ENCODE measurements at places on chromosomes 16 and 17.

DNA sequence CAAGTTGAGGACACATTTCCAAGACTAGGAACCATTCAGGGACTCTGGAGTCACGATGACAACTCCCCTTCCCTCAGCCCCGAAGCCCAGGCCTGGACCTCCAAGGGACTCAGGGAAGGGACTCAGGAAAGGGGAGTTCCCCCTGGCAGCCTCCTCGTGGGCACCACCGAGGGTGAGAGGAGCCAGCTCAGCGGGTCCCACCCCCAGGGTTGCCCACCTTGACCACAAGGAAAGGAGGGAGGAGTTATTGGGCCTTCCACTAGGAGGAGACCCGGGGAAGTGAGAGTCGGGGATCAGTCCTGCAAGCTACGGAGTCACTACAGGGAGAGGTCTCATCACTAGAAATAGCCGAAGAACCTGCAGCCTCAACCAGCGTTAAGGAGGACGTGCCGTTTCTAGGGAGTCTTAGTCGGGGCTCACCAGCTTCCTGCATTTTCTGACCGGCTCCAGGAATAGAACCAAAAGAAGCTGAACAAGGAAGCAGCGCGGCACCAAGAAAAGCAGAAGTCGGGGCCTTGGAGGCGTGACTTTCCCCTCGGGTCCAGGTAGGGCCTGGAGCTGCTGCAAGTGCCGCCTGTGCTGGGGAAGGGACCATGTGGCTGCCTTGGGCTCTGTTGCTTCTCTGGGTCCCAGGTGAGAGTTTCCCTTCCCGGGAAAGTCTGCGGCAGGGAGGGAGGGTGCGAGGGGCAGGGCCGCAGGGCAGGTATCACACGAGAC lies at the start of gene CD300A:
Gene CD300A (plus strand): TSS at position 524 of the 717 bp plus-strand sequence. CDS start 70 bp downstream, at position 594.
- DNase-seq: peak; percentile 25

GRCh38 chr17:43834106-43834505 lies 1.2 kb upstream of the MPP3 start:
- DNase-seq: no peak

DNA sequence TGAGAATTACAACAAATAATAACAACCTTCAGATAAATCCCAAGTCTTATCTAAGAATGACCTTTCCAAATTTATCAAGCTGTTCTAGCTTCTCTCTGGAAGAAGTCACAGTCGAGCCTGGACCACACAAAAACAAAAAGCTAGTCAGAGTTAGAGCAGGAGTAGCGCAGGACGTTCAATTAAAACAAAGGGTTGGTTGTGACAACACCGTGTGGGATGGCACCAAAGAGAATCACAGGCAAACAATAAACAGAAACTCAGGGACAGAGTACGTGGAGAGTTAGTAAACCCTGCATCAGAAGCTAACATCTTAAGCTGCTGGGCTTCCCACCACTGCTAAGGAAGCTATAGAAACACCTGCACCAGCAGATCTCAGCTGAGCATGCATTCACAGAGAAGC lies 23.8 kb downstream of the ARHGAP17 start:
- no peak for DNase-seq

- no peak for DNase-seq
These were observed 14.7 kb downstream of the PHKB start for GRCh38 chr16:47475786-47476185.

DNA sequence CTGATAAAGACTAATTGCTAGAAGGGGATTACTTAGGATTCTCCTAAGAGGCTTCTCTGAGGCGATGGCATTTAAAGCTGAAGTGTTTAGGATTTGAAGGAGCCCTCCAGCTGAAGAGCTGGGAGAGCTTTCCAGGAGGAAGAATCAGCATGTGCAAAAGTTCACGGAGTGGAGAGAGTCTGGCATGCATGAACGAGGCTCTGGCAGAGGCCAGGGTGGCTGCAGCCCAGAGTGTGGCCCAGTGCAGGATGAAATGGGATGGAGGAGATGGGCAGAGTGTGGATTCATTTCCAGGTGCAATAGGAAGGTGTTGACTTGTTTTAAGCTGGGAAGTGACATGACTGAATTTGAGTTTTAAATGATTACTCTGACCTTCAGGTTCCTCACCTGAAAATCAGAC lies 249.0 kb upstream of the CCL2 start:
- no peak for DNase-seq

DNA sequence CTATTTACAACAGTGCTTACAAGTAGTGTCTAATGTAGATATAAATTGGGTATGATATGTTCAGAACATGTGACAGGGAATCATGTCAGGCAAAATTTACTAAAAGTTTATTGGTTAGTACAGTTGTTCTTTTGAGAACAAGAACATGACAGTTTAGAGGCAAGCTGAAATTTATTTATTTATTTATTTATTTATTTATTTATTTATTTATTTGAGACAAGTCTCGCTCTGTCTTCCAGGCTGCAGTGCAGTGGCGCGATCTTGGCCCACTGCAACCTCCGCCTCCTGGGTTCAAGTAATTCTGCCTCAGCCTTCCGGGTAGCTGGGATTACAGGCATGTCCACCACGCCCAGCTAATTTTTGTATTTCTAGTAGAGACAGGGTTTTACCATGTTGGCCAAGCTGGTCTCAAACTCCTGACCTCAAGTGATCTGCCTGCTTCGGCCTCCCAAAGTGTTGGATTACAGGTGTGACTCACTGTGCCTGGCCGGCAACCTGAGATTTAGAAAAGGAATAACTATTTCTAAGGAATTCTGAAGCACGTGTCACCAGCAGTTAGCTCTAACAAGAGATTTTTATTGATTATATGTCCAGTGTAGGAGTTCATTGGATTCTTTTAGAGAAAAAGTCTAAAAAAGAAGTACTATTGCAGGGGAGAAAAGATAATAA lies 24.9 kb downstream of the MRTFB start:
- no peak for DNase-seq

- peak; percentile 77 for DNase-seq
These were observed 10.8 kb upstream of the SLC46A1 start for GRCh38 chr17:28416703-28417311.

DNA sequence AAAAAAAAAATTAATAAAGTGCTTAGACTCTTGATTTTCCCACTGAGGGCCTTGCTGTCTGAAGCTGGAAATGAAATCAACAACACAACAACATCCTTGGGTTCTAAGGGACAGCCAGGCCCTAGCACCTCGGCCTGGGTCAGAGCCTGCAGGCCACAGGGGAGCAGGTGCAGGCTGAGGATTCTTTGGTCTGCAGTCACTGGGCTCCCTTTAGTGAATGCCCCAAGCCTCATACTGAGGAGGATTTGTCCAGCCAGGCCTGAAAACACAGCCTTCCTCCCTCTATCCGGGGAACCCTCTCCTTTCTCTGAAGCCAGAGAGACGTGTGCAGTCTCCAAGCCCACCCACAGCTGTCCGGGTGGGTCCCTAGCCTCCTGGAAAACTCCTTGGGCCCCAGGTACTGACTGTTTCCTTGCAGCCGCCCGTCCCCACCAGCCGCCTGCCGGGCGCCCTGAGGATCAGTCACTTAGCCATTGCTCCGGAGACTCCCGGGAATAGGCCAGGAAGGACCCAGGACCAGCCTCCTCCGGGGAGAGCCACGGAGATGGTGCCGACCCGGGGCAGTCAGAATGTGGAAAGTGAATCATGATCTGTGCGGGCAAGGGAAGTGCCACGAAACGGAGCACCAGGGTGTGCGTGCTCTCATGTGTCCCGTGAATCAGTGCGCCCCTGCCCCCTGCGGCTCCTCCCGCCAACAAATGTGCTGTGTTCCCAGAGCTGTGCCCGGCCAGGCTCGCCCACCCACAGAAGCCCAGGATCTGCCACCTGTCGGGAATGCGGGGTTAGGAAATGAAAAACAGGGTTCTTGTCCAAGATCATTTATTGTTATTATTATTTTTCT lies 91.0 kb downstream of the RTN4RL1 start:
- DNase-seq: no peak

GRCh38 chr17:8623591-8623990 lies 6.9 kb downstream of the MYH10 start:
- no peak for DNase-seq

- no peak for DNase-seq
These were observed 26.9 kb downstream of the SEC14L1 start for GRCh38 chr17:77167472-77168306.

GRCh38 chr17:81115749-81116464 lies 49.4 kb upstream of the PVALEF start:
- no peak for DNase-seq

Measured in activated CD4-positive, alpha-beta T cell treated with anti-CD3 and anti-CD28 coated beads, Interleukin-10, Interleukin-2, amounts not matched to agents 100 ng/mL and 50 ng/mL, durations not matched to agents 16 hours and 8 hours (primary cell).